A673 (cell line): ENCODE measurements at places on chromosomes 3 and 15. TPM values are rescaled to one million over a fixed set of nuclear protein-coding genes. Genes with fewer than 3 reads are reported as not detected.
A peak's percentile ranks its signal among the peaks of the same experiment; 100 is the strongest.

GRCh38 chr15:85879334-85880163, 84.8 kb upstream of the KLHL25 start:
- DNase-seq = peak; percentile 79

DNA sequence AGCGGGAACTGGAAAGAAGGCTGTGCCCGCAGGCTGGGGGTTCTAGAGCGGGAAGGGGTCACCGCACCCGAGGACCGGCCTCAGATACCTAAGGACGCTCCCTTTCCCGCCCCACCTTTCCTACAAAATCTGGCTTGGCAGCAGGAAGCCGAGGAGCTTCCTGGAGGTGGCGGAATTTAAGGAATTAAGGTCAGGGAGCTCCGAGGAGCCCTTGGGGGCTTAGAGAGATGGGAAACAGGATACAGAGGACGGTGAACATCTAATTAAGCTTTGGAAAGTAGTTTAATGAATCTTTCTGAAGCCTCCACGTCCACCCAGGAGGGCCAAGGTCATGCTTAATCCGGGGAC, 507 bp upstream of the AP3B2 start:
- no peak for DNase-seq

DNA sequence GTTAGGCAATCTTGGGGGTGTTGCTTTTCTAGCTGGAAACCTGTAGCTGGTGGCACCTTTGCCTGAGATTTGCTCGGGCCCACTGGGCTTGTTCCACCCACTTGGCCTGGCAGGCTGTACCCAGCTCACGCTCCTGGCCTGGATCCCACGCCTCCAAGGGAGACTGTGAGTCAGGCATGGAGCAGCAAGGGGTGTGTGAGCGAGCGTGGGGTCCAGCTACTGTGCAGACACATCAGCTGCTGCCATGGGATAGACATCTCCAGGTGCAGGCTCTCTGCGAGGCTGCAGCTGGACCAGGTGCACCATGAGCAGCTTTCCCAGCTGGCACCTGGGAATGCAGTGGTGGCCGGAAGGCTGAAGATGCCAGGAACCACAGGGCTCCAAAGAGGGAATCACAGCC, 36.0 kb downstream of the NR1D2 start:
- DNase-seq = no peak

DNA sequence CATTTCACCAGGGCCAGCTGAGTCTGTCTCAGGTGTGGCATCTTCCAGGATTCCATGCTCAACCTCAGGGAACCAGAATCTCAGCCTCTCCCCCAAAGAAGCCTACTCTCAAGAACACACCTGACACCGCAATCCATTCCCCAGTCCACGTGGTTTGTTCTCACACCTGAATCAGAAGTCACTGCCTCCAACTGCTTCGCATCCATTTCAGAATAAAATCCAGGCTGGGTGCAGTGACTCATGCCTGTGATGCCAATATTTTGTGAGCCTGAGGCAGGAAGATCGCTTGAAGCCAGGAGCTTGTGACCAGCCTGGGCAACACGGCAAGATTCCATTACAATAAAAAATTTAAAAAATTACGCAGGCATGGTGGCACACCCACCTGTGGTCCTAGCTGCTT, 212.2 kb downstream of the FOXP1 start:
- no peak for DNase-seq

GRCh38 chr15:81394603-81395002, 20.6 kb upstream of the TMC3 start:
- no peak for DNase-seq

- DNase-seq = peak; percentile 36
Measured at GRCh38 chr3:8095724-8096123, 405.9 kb upstream of the LMCD1 start.

- no peak for DNase-seq
Measured at GRCh38 chr3:126573492-126574117, 14.9 kb upstream of the C3orf22 start.

DNA sequence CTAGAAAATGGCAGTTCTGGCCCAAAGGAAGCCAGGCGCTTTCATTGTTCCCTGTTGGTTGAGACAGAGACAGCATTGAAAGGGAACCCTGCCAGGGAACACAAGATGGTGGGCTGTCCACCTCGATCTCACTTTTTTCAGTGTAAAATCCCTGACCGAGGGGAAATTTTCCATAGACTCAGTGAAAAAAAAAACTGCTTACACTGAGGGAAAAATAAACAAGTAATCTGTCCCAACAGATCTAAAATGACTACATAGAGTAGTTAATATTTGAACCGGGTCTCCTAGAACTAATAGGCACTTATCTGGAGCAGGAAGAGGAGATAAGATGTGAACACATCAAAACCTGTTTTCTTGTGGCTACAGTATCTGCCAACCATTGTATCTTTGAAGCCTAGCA, 763.4 kb upstream of the GOLIM4 start:
- DNase-seq = no peak

DNA sequence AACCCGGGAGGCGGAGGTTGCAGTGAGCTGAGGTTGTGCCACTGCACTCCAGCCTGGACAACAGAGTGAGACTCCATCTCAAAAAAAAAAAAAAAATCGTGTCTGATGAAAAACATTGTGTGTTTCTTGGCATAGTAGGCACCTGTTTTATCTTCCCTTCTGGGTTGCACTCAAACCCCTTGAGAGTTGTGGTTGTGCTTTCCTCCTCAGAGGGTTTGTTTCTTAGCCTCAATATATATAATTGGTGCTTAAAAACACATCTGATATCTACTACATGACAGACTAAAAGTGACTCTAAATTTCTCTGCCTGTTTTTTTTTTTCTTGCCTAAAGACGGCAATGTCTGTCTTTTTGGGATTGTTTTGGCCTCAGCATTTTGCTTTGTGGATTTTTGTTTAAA, 7.6 kb downstream of the NR1D2 start:
- DNase-seq = no peak

- DNase-seq = no peak
Measured at GRCh38 chr3:11589706-11590105, 54.0 kb downstream of the VGLL4 start.

DNA sequence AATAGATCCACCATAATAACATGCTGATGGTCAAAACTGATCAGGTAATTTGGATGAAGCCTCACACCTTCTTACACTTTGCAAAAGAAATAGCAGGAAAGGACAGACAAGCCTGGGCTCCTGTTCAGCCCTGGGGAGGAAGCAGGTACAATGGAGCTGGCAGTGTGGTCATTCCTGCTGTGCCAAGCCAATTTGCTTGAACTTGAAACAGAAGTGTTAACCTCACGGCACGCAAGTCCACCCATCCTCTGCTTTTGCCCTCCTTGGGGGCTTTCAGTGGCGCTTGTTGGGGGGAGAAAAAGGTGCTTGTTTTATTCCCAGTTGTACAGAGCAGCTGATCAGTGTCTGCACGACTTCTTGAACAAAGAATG, 36.8 kb upstream of the RFTN1 start:
- DNase-seq = no peak

- no peak for DNase-seq
Measured at GRCh38 chr3:66486646-66487045, 14.2 kb downstream of the LRIG1 start.

DNA sequence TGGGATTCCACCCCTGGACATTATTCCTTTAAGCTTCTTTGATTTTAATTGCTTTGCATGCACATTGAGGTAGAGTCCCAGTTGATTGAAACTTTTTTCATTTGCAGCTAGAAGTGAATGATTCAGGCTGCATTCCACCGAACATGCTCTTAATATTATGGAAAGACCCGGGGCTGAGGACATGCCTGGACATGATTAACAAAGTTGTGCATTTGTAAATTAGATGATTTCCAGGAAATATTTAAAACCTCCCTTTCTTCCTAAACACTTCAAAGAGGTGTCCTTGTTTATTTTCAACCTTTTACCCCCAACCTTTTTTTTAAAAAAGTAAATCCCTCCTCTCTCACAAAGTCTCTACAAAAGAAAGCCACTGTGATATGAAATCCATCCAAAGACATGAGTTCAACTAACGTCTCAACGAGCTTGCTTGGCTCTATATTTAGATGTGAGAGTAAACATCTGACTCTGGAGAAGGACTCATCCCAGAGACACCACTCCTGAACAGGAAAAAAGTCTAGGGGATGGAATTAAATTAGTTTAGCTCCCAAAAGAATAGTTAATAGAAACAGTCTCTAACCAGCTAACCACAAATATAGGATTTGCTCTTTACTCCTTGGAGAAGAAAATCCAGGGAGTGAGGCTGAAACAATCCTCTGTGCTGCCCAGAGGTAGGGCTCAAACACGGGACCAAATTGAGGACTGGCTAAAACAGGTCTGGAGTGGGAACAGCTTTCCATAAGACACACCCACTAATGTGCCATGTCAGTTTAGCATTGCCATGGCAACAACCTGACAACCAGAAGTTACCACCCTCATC, 83.1 kb downstream of the XXYLT1 start:
- DNase-seq = peak; percentile 54

Gene KPNA1
- total RNA-seq = 99.0 and 110 TPM in 2 replicates

Gene POLG
- 63.5 and 166 TPM in 2 replicates for total RNA-seq

Gene THAP10
- total RNA-seq = 6.2 and 6.6 TPM in 2 replicates

Gene GPR171
- not detected in 2 replicates for total RNA-seq

Gene LYZL4
- not detected in 2 replicates for total RNA-seq

Gene ADPRH
- total RNA-seq = 0.37 TPM in 2 replicates
